ENCODE measurements at places on chromosomes 3 and 15.

DNA sequence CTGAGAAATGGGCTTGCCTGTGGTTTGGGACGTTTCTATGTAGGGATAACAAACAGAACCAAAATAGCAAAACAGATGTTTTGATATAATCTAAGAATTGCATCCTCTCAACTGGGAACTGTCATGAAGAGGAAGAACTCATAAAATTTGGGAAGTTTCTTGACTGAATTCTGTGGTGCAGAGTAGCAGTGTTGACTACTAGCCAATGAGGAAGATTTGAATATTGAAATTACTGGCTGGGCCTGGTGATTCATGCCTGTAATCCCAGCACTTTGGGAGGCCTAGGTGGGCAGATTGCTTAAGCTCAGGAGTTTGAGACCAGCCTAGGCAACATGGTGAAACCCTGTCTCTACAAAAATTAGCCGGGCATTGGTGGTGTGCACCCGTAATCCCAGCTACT, 42.2 kb downstream of the ZNF609 start:
- DNase-seq: no peak

GRCh38 chr3:57961177-57961827, 46.9 kb upstream of the FLNB start:
- DNase-seq: no peak

DNA sequence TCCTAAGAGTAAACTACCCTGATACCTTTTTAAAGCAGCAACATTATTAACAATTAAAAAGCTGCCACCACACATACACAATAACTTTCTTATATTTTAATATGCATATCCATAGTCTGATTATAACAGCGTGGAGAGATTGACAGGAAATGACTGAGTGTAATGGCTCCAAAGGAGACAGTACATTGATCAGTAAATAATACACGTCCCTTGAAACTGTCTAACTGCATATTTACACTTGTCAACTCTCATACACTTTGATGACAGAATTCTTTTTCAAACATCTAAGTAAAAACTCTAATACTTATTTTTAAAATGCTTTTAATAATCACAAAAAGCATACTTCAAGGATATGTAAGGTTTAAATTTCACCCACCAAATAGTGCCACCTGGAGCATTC, 99.5 kb downstream of the FOXP1 start:
- no peak for DNase-seq

GRCh38 chr3:172341482-172342059, 106.7 kb downstream of the GHSR start:
- DNase-seq: peak; percentile 27

DNA sequence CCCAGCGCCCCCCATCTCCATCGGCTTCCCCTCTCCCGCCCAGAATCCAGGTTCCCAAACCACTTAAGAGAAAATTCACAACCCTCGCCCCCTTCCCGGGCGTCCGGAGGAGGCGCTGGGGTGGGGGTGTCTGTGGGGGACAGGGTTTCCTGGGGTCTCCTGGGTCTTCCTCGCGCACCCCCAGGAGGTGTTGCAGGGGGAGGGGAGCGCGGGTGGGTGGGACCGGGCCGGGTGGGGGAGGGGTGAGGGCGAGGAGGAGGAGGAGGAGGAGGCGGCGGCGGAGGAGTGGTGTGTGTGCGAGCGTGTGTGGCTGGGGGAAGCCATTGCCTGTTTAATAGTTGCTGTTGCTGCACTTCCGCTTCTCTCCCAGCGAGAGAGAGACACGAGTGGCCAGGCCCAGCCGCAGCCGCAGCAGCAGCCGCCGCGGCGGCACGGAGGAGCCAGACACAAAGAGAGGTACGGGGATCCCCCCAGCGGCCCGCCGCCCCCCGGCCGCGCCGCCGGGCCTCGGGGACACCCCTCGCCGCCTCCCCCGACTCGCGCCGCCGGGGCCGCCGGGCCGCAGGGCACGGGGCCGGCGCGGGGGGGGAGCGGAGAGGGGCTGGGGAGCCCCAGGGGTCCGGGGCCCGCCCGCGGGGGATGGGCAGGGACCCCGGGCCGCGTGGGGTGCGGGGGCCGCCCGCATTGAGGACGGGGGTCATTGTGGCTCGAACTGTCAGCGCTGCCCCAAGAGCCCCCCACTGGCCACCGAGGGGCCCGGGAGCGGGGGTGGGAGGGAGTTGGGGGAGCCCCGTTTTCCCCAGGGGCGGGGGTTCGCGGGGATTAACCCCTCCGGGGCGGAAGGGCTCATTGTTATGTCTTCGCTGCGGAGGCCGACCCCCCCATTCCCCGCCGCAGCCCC, at the start of gene UBE2E1:
Gene UBE2E1 (plus strand): TSS at position 323 of the 901 bp plus-strand sequence. CDS start 1,315 bp downstream, outside the sequence.
- DNase-seq: peak; percentile 71

DNA sequence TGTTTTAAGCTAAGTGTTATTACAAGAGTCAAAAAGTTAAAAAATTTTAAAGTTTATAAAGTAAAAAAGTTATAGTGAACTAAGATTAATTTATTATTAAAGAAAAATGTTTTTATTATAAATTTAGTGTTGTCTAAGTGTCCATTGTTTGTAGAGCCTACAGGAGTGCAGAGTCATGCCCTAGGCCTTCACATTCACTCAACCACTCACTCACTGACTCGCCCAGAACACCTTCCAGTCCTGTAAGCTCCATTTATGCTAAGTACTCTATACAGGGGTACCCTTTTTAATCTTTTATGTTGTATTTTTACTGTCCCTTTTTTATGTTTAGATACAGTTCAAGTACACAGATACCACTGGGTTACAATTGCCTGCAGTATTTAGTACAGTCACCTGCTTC, 37.2 kb downstream of the EEFSEC start:
- no peak for DNase-seq

DNA sequence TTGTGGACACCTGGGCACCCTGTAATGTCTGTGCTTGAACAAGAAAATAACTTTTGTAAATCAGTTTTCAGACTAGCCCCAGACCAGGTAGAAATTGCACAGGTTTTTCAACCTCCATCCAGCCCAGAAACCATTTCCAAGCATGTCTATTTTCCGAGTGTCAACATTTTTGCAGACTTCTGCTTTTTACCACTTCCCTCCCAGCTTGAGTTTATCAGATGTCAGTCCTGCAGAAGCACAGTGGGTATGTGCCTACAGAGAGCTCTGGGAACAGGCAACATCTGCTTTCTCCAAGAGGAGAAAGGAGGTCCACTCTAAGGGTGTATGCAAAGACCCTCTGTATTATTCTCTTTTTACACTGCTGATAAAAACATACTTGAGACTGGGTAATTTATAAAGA, 83.9 kb downstream of the LRRK1 start:
- no peak for DNase-seq

DNA sequence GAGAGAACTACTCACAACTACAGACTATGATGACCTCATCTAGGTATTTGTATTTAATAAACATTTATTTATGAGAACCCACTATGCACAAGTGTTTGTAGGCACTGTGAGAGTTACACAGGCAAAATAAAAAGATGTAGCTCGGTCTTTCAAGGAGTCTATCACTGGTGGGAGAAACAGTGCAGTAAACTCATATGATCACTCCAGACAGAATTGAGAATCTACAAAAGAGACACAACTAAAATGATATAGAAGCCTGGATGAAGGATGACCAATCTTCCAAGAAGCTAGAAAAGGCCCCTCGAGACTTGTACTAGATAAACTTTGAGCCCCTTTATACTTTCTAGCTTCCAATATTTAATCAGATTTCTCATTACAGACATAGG, 70.2 kb upstream of the ZBTB20 start:
- DNase-seq: no peak

- peak; percentile 59 for DNase-seq
Observed at GRCh38 chr3:141091426-141091825, 40.3 kb downstream of the SPSB4 start.

GRCh38 chr3:131282379-131282778, 99.2 kb upstream of the NUDT16 start:
- no peak for DNase-seq

DNA sequence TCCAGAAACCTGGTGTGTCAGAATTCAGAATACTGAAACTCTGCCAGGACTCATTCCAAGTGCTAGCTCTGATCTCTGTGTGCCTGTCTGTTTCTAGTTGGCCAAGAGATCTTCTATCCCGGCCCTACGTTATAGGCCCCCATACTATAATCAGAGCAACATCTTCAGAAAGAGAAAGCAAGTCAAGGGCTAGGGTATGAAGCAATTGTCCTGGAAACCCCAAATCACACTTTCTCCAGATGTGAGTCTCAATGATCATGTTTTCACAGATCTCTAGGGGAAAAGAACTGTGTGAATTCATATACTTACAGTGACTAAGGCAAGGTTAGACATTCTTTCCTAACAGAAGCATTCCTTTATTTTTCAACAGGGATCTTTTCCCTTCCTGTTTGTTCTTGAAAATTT, 309.7 kb downstream of the SLC9A9 start:
- DNase-seq: no peak

- no peak for DNase-seq
Observed at GRCh38 chr15:68427963-68428362, 4.0 kb downstream of the ITGA11 start.

GRCh38 chr3:108485146-108485545, 25.2 kb downstream of the MYH15 start:
- DNase-seq: no peak

DNA sequence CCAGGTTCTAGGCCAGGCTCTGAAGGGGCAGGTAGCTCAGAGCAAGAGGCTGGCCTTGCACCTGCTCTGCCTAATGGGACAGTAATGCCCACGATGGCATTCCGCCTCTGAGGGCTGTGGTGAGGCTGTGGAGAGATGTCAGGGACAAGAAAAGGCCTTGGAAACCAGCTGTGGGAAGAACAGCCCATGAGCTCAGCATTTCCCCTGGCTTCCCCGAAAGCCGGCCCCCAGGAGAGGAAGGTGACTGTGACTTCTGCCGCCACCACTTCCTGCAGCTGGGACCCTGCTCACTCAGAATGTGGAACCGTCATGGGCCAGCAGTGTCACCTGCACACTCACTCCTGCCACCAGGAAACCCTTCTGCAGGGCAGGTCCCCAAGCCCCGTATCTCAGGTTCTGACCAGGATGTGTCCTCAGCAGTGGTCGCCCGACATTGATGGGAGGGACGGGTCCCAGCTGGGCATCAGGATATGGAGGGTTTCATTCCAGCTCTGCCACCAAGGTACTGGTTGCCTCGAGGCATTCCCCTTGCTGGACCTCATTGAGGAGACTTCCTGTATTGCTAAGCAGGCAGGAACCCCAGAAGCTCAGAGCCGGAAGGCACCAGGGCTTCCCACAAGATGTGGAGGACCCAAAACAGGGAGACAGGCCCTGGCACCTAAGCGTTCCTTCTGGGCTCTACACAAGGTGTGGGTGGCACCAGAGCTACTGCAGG, 30.7 kb downstream of the SEMA7A start:
- no peak for DNase-seq

GRCh38 chr3:132232231-132232792, 84.9 kb upstream of the ACP3 start:
- no peak for DNase-seq

DNA sequence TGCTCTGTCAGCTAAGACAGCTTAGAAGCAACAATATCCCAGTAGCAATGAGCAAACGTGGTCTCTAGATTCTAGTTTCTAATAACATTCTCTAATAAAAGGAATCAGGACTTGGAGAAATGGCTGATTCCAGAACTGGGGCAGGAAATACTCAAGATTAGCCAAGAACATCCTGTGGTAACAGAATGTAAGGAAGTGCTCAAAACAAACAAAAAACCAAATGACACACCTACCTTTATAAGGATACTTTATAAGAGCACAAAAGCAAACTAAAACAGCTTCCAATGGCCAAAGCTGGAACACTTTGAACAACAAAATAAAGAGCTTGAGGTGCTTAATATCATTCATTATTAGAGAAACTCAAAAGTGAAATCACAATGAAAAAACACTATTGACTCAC, 33.1 kb upstream of the EIF5A2 start:
- no peak for DNase-seq

DNA sequence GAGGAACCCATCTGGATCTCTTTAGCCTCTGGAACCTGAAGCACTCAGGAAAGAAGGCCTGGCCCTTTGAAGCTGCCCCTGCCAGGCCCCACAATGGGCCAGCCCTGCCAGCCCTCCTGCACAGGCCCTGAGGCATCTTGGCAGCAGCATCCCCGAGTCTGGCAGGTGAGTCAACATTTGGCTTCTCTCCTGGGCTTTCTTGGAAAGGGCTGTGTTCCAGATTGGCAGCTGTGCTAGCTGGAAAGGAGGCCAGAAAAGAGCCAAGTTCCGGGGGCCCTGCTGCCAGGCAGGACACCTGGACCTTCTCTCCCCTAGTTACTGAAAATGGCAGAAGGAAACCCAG, 187.2 kb downstream of the SHQ1 start:
- peak; percentile 95 for DNase-seq

DNA sequence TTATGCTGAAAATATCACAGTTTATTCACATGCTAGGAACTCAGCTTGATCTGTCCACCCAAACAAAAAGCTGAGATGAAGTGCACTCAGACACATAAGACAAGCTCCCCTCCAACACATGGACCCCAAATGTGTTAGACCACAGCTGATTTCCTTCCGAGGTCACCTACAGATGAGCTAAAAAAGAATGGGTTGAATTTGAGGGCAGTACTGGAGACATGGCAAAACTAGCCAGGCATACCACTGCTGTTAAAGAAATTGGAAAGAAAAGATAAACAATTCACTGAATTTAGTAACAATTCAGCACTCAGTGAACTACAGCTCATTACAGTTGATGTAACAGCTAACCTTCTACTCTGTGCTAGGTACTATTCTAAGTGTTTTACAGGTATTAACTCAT, 15.5 kb downstream of the PARP9 start:
- no peak for DNase-seq

DNA sequence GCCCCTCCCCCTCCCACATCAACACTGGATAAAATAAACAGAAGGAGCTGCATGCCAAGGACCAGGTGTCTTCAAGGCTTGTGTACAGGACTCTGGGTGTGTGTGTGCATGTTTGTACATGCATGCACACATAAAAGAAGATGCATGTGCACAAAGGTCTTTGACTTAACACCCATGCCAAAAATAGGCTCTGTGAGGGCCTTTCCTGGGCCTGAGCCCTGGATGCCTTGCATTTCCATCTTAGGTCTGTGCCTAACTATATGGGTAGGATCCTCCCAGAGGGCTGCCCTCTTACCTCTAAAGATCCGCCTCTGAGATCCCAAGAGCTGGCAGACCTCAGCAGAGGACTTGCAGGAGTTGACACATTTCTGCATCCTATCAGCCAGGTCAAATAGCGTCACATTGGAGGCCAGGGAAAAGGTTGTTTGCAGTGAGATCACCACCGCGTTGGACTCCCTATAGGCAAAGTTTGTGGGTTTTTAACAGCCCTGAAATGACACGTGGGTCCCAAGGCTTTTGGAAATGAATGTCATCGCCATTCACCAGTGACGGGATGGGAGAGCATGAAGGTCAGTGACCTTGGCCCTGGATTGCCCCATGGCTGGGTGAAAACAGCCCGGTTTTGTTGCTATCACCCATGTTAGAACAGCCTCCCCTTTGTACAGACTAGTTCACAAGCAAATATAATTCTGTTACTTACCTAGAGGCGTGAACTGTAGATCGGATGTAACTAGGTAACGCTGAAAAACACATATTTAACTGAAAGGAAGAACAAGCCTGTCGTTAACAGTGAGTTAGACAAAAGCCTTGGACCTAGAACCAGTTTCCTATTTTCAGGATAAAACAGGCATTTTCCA, 54.0 kb downstream of the HEG1 start:
- peak; percentile 34 for DNase-seq

GRCh38 chr3:143146486-143147274, 27.1 kb downstream of the CHST2 start:
- DNase-seq: no peak

- no peak for DNase-seq
Observed at GRCh38 chr3:46393554-46394434, 13.1 kb downstream of the CCR5AS start.
